Fibroblast of skin of right biceps (primary cell): ENCODE measurements at places on chromosomes 5 and 9.

GRCh38 chr5:160044391-160044804, 35.5 kb downstream of the TTC1 start:
- no peak for DNase-seq

GRCh38 chr5:143402553-143403333, 743 bp downstream of the NR3C1 start:
- peak; percentile 53 for DNase-seq

GRCh38 chr5:59575648-59576445, 317.7 kb downstream of the PDE4D start:
- no peak for DNase-seq

DNA sequence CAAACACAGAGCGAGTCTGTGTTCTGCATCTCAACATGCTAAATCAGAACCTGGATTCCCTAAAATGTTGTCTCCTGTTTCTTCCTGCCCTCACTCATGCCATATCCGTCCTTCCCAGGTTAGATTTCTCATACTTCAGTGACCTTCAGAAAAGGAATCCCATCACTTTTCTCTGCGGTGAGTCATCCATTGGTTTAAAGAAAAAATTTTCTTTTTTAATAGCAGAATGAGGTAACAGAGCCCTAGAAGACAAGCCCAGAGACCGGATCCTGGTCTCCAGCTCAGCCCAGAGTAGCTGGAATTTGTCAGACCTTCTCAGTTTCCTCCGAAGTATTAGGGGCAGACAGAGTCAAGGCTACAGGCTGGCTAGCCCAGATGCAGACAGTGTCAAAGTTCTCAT, 143.2 kb upstream of the DMRT1 start:
- peak; percentile 69 for DNase-seq

DNA sequence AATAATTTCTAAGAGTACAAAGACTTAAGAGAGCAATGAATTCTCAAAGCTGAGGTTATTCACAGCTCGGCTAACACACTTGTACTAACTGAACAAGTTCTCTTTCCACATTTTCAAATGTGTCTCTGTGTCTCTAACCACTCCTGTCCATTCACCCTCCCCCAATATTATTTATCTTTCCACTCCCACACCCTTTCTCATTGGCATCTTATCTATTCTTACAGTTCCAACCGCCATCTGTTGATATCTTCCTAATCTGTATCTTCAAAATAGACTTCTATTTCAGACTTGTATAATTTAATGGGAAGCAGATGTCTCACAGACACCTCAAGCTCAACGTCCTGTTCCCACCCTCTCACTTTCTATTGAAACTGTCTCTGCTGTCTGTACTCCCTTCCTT, 205.9 kb downstream of the ANXA1 start:
- no peak for DNase-seq

GRCh38 chr5:170254056-170254455, 21.3 kb downstream of the C5orf58 start:
- no peak for DNase-seq
